ENCODE measurements at places on chromosomes 11 and 22.

DNA sequence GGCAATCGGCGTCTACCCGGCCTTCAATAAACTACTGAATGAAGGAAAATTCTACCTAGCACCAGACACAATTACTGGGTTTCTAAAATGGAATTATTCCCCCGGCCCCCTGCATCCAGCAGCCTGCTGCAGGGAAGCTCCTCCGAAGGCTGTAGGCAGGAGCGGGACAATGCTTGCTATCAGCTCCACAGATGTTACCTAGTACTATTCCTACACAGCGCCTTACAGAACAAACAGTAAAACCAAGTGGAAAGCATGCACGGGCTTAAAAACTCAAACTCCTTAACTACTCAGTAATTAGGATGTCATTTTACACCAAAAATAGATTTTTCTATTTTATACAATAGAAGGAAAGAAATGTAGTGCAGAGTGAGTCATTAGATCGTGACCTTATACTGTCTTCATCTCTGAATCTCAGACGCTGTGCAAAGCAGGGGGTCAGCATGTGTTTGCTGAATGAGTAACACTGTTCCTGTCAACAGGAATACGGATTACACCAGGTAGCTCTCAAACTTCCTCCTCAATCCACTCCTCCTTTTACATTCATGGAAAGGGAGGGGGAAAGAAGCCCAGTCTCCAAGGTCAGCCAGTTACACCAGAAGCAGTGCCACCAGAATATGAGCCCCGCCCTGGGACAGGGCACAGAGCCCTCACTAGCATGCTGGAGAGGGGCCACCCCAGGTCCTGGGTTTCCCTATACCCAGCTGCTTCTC lies 74.9 kb downstream of the PACSIN2 start:
- ATAC-seq = no peak

GRCh38 chr11:33935461-33936456 lies 43.9 kb upstream of the LMO2 start:
- ATAC-seq = no peak

DNA sequence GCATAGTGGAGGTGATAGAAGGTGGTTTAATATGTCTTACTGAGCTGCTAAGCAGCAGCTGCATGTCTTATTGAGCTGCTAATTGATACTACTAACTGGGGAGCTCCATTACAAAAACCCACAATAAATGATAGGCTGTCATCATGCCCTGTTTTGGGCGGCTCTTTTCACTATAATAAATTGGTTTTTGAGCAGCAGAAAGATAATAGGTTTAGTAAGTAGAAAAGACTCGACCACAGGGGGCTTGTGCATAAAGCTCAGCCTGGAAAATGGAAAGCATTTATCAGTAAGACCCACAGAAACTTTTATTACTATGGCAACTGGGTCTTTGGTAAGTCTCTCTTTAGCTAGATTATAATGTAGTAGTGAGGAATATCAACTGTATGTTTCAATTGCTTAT lies 117.6 kb downstream of the LDLRAD3 start:
- ATAC-seq = no peak

DNA sequence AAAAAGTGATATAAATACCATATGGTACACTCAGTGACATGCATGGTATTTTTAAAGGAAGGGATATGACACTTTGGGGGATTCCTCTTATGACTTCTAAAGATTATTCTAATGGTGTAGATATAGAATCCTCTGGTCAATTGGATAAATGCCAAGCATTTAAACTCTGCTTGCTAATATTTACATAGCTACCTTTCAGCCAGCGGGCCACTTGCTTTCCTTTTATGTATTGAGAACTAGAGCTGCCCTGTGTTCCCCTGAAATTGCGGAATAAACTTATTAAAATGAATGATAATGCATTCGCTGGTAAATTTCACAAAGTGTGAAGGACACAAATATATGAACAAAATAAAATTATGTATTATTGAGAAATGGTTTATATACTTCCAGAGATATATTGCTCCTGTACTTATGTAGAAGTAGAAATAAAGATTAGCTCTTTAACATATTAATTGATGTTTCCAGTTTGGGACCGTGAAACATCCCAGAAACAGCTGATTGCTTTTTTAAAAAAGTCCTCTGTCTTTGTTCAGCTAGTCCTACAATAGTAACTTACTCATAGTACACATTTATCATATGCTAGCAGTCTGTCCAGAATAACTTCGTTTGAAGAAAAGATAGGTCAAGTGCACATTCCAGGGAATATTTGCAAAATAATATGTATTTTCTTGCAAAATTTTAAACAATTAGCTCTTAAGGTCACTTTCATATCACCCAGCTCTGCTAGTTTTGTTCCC lies 40.1 kb upstream of the CARD18 start:
- no peak for ATAC-seq

DNA sequence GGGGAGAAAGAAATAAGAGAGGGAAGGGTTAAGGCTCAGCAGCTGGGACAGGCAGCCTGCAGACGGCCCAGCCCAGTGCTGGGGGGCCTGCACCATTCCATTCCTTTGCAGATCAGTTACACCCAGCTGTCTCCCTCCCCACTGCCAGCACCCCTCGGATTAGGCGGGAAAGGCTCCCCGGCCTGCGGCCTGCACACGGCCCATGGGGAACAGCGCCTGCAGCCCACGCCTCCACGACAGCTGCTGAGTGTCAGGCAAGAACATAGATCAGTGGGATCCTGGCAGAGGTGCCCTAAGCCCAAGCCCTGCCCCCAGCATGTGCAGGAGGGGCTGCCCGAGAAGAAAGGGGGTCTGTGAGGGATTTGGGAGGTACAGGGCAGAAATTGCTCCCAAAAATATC lies 65.8 kb upstream of the MYOD1 start:
- no peak for ATAC-seq

DNA sequence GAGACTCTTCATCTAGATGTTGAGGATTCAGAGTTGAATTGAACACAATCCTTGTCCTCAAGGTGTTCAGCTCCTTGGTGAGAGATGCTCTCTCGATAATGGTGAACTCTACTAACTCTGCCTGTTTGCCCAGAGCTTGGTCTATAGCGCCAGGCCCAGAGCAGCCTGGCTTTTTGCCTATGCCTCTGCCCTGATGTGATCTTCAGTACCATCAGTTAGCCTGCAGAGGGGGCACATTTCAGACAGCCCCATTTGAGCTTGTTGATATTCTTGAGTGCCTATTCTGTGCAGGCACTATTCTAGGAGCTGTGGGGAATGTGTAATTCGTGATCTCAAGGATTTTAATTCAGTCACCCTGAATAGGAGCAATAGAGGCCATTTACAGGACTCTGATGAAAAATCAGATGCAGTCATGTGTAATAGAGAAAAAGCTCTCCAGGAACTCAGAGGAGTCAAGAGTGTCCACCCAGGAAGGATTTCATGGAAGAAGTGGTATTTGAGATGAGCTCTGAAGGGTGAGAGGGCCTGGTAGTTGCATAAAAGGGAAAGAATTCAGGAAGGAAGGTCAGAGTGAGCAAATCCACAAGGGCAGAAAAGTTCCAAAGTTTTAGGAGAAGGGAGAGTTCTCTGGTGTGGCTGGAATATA lies 19.3 kb downstream of the GTPBP1 start:
- peak; percentile 75 for ATAC-seq

- ATAC-seq = no peak
These were observed 61.5 kb upstream of the API5 start for GRCh38 chr11:43250309-43250708.

GRCh38 chr22:19393704-19394103 lies 37.8 kb downstream of the HIRA start:
- ATAC-seq = no peak

DNA sequence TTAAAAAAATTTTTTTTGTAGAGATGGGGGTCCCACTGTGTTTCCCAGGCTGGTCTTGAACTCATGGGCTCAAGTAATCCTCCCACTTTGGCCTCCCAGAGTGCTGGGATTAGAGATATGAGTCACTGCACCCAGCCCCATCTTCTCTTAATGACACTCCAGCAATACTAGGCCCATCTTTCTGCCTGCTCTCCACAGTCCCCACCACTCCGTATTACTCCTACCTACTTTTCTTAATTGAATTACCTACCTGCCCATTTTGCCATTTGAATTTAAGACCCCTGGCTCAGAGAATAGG lies 2.0 kb upstream of the STIM1 start:
- ATAC-seq = no peak

DNA sequence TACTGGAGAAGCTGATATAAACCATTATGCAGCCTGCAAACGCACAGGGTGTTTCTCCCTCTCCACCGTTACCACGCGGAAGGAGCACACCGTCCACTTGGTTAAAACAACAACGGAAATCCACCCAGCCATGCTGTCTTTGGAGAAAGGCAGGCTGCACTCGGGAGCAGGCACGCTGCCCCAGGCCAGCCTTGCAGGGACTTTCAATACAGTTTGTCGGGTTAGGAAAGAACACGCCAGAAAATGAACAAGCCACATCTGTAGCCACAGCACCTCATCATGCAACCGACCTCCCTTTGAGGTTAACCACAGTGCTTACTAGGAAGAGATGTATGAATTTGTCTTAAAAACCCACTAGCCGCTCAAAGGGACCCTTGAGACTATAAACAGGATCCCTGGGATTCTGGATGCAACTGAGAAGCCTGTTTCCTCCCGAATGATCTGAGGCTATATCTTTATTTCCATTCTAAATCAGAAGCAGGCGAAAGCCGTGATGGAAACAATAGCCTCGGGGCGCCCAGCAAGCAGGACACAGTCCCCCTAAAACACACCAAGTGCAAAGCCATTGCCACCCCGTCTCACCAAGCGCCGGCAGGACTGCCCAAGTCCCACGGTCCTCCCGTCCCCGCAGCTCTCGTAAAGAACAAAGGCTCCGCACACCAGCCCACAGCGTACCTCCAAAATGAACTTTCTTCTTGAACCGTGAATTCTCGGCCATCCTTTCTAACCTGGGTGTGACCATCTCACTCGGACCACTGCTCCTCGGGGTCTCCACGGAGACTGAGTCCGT lies 318.9 kb downstream of the CTTN start:
- no peak for ATAC-seq

DNA sequence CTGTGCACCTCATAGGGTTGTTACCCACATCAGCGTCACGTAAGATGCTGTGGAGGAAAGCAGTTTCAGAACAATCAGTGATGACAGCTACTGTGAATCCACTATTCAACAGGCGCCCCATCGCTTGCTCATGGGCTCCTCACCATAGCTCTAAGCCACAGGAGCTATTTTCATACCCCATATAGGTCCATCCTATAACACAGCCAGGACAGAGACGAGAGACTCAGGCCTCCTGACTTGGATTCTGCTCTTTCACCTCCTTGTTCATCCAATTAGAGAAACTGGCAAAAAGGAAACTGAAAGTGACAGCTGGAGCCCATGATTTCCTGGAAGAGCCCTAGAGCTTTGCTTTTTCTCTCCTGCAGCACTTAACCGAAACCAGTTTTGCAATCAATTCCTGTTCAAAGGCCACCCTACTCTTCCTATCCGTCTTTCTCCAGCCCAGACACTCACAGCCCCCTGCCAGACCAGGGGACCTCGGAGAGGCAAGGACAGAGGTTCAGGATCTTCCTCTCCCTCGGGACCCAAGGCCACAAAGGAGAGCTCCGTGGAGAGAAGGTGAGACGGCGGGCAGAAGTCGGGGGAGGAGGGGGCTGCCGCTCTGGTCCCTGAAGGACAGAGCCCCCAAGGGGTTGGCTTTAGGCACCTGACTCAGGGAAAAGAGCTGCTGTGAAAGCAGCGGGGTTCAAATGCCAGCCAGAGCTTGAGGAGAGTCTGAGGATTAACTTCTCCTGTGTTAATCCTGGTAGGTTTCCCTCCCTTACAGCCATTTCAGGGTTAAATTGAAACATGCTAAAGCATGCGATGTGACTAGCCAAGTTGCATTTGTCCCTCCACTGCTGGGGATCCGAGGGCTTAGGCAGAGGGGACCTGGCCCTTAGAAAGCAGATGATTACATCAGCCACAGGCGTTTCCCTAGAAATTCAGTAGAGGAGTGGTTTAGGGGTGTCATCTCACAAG lies at the start of gene APOL6:
Gene APOL6, plus strand, starts transcription at position 381 of the 960 bp plus-strand sequence. CDS start 7,980 bp downstream, outside the sequence.
- ATAC-seq = peak; percentile 82

- no peak for ATAC-seq
These were observed 331.9 kb upstream of the NARS2 start for GRCh38 chr11:78906566-78906965.

Data from activated CD4-positive, CD25-positive, alpha-beta regulatory T cell treated with anti-CD3 and anti-CD28 coated beads, Interleukin-2, amount 50 U/mL, for 24 hours (primary cell).